ENCODE measurements at places on chromosomes 7 and 10.

DNA sequence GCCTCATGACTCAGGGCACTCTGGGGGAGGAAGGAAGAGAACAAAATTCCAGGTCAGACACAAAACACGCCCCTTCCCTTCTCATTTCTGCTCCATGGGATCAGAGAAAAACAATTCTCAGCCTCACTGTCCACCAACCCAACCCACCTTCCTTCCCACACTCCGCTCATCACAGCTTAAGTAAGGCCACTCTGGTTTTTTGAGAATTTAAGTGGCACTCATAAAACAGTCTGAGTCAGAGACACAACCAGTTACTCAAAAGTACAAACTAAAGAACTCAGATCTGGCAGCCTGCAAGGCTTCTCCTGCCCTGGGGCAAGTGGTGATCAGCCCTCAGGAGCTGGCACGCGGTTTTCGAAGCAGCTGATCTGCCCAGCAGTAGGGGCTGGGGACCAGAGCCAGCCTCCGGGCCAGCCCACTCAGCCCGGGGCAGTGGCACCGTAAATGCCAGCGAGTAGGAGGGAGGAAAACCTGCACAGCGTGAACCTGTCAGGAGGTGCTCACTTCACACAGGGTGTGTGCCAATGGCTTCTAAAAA is 39.1 kb upstream of the ABLIM1 start:
- no peak for DNase-seq

DNA sequence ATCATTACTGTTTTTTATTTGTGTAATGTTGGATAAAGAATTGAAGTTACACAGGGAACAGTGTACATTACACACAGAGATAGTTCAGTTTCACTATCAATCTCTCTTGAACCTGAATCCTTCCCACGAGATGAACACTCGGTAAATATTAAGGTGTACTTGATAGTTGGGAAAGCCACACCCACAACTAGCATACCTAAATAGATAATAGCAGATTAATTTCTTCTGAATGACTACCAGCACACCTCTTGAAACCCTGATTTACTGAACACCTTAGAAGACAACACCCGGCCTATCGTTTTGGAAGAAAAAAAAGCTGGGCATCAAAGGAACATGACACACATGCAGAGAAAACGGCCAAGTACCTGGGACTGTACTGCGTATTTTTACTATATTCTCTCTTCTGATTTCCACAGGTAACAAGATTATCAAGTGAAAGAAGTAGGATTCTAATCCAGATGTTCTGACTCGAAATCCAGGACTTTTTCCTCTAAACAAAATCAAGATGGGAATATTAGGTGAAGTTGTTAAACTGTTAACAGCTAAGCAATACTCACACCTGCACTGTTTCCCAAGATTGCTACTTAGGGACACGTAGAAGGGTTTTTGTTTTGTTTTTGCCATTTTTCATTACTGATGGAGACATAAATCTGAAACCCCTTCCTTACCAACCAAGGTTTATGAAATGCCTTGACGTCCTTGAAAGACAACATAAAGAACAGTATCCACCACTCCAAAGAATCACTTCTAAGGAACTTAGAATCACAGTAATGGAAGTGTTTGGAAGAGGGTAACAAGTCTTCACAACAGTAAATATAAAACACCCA is 1.0 kb downstream of the CCDC186 start:
- no peak for DNase-seq

- DNase-seq, result no peak
Observed at GRCh38 chr7:35339811-35340210, 85.9 kb upstream of the TBX20 start.

DNA sequence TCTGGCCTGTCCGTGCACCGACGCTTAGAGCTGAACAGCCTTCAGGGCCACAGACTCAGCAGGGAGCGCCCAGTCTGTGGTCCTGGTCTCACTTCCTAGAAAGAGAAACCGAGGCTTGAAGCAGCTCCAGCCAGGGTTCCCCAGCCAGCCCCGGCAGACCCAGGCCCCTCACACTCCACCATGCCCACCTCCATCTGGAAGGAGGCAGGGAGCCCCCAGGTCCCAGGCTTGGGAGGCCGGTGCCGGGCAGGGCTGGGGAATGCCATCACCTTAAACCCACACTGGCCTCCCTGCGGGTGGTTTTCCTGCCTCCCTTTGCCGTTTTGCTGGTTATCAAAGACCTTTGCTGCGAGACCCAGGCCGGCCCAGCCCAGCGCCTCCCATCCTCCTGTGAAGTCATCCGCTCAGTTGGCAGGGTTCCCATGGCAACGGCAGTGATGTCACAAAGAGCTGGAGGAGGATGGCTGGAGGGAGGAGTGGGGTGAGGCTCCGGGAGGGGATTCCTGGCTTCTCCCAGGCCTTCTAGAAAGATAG is 24.0 kb downstream of the ELFN1 start:
- peak; percentile 89 for DNase-seq

DNA sequence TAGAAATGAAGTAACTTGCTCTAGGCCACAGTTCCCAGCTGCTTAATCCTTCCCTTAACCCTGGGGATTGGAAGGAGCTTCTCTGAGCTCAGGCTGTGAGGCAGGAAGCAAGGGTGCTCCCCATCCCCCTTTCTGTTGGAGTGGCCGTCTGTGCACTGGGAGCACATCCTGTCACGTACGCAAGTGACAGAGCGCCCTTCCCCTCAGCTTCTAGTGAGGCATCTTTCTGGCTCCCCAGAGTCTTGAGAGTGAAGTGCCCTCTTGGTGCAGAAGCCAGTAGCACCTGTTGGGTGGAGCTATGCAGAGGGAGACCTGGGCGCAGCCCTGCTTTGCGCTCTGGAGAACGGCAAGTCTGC is 47.8 kb downstream of the SHH start:
- no peak for DNase-seq

- no peak for DNase-seq
Observed at GRCh38 chr7:127657500-127657899, 5.5 kb downstream of the SND1 start.

DNA sequence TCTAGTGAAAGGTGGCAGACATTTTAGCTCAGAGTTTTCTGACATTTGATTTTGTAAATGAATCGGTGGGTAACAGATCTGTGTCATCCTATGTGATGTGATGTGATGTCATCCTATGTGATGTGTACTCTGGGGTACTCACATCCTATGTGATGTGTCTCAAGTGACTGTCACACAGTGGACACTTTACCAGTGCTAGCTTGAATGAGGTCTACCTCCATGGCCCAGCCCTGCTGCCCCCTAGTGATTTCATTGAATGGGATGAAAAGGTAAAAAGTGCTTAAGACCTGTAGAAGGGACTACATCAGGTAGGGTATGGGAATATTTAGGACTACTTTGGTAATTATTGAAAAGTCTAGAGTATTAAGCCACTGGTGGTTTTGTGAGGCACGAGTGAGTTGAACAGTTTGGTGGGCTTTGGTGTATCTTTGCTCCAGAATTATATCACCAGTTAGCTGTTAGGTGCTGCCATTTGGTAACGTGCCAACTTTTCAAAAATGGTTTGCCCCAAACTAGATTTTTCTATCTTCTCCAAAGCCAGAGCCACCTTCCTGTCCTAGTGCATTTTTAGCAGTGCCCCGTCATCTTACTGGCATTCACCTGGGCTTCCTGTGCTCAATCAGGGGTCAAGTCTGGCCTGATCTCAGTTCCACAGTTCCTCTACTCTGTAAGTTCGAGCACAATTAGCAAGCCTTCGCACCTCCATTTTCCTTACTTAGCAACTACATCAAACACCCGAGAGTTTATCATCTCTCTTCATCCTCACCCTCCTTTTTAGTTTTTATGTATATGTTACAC is 9.7 kb downstream of the EIF4H start:
- no peak for DNase-seq

DNA sequence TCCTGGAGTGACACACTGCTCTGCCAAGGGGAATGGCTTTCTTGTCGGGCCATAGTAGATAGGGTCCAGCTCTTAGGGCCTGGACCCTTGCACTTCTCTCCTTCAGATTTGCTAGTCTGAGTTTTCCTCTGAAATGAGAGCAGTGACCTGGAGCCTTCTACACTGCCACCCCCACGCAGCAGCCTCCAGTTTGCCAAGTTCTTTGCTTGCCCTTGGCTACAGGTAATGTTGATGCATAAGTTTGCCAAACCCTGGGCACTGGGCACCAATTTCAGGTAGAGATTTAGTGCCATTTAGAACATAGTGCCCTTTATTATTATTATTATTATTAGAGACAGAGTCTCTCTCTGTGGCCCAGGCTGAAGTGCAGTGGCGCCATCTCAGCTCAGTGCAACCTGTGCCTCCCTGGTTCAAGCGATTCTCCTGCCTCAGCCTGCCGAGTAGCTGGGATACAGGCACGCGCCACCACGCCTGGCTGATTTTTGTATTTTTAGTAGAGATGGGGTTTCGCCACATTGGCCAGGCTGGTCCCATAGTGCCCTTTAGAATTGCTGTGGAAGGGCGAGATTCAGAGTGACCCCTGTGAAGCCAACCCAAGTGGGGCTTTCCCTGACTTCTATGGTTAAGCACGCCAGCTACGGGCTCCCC is 14.5 kb downstream of the EEPD1 start:
- DNase-seq, result no peak

GRCh38 chr7:76231071-76231470 is 29.4 kb downstream of the SRRM3 start:
- DNase-seq, result no peak

DNA sequence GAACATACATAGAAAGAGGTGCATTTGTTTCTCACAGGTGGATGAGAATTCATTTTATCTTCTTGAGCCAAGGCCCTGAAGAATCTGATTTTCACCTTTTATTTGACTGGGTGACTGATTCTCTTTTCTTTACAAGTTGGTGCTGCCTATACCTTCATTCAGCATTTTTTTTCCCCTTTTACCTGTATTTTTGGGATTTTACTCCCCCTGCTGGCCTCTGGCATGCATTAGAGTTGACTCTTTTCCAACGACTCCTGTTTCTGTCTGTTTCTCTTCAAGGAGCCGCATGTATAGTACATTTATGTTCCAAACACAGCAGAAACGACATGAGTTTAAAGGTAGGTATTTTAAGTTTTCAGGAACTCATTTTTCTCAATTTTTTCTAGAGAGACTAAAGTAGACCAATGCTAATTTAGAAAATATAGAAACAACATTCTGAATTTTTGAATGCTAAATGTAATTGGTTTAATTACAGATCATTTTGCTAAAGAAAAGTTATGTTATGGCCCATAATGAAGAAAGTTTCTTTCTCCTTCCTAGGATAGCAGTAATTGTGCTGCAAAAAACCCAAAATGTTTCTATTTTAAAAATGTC is 149.8 kb upstream of the HDAC9 start:
- DNase-seq, result peak; percentile 52

- DNase-seq, result no peak
Observed at GRCh38 chr7:135833642-135834041, 85.0 kb upstream of the FAM180A start.

GRCh38 chr10:70274643-70275042 is 9.2 kb downstream of the NPFFR1 start:
- DNase-seq, result no peak

DNA sequence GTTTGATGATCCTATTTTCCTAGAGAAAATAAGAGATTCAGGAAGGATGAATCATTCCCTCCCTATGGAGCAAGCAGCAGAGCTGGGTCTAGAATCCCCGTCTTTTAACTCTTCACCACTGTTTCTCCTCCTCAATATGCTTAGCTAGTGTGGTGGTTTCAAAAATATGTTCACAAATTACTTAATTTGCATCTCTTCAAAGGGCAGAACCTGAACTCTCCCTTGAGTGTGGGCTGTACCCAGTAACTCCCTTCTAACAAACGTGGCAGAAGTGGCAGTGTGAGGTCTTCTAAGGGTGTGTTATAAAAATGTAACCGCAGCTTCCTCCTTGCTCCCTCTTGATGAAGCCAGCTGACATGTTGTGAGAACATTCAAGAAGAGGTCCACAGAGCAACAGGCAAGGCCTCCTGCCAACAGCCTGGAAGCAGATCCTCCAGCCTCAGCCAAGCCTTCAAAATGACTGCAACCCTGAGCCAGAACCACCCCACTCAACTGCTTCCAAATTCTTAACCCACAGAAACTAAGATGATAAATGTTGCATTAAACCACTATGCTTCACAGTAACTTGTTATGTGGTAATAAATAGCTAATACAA is 36.6 kb downstream of the SRPK2 start:
- no peak for DNase-seq

- no peak for DNase-seq
Observed at GRCh38 chr10:45627412-45628048, 45.0 kb downstream of the ZFAND4 start.

GRCh38 chr10:61692447-61693010 is 29.8 kb downstream of the CABCOCO1 start:
- no peak for DNase-seq
